GM12878 (cell line): ENCODE measurements at places on chromosomes 7 and 10.

GRCh38 chr7:151104411-151105235 lies 18.3 kb downstream of the AGAP3 start:
- H3K4me1 ChIP-seq: no peaks in the 10 kb centered on the region
- no peak overlapping the region for H3K4me3 ChIP-seq
- no peak for DNase-seq

DNA sequence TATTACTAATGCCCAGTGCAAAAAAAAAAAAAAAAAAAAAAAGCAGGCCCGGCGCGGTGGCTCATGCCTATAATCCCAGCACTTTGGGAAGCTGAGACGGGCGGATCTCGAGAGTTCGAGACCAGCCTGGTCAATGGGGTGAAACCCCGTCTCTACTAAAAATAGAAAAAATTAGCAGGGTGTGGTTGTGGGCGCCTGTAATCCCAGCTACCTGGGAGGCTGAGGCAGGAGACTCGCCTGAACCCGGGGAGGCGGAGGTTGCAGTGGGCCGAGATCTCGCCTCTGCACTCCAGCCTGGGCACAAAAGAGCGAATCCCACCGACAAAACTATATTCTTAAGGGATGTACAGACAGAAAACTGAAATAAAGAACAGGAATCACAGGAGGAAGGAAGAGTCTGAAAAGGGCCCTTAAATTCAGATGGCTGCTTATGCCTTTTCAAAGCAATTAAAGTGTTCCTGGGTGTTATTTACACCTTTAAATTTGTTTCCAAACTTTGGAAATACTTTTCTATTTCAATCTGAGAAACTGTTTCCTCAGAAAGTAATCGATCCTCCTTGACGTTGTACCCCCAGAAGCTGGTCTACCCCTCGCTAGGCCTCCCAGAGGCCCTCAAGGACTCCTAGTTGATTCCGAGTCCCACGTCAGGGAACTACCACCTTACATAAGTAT lies 2.0 kb upstream of the KMT2E start:
- H3K4me3 ChIP-seq: peak overlapping the region; percentile 81
- no peaks in the 10 kb centered on the region for H3K36me3 ChIP-seq
- no peak for DNase-seq
- peak overlapping the region; percentile 100 for H3K27ac ChIP-seq

DNA sequence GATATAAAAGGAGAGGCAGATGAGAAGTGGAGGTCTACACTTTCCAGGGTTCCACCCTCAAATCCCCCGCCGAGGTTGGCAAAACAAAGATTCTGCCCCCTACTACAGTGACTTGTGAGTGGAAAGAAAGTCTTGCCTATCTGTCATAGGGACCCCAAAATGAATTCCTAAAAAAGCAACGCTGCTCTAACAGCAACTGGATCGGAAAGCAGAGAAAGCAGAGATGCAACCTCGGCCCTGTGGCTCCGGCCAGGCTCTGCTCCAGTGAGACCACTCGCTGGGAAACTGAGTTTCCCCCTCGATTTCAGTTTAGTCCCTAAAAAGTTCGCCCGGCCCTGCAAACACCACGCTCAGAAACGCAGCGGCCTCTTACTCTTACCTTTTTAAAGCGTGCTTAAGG lies 297.9 kb upstream of the NFE2L3 start:
- H3K36me3 ChIP-seq: no peaks in the 10 kb centered on the region
- H3K4me3 ChIP-seq: no peak overlapping the region
- no peak for DNase-seq

GRCh38 chr7:47893238-47893637 lies 55.0 kb downstream of the PKD1L1 start:
- H3K4me1 ChIP-seq: no peaks in the 10 kb centered on the region
- no peaks in the 10 kb centered on the region for H3K36me3 ChIP-seq
- H3K4me3 ChIP-seq: no peak overlapping the region
- no peak for DNase-seq
- H3K27me3 ChIP-seq: peaks cover 2% of the 10 kb centered on the region

DNA sequence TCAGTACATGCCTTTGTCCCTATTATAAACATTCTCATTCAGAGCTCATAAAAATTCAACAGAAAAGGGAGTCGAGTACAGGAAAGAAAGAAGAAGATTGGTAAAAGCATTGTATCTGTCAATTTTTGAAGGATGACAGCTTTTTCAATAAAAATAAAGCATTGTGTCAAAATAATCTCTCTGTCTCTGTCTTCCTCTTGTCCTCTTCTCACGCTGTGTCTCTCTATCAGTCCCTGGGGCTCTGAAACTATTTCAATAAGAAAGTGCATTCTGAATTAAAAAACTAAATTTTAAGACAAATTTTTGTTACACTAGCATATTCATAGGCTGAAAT lies 248.4 kb downstream of the TNS3 start:
- DNase-seq: no peak
- H3K4me1 ChIP-seq: no peaks in the 10 kb centered on the region
- H3K36me3 ChIP-seq: no peaks in the 10 kb centered on the region
- no peak overlapping the region for H3K27ac ChIP-seq

DNA sequence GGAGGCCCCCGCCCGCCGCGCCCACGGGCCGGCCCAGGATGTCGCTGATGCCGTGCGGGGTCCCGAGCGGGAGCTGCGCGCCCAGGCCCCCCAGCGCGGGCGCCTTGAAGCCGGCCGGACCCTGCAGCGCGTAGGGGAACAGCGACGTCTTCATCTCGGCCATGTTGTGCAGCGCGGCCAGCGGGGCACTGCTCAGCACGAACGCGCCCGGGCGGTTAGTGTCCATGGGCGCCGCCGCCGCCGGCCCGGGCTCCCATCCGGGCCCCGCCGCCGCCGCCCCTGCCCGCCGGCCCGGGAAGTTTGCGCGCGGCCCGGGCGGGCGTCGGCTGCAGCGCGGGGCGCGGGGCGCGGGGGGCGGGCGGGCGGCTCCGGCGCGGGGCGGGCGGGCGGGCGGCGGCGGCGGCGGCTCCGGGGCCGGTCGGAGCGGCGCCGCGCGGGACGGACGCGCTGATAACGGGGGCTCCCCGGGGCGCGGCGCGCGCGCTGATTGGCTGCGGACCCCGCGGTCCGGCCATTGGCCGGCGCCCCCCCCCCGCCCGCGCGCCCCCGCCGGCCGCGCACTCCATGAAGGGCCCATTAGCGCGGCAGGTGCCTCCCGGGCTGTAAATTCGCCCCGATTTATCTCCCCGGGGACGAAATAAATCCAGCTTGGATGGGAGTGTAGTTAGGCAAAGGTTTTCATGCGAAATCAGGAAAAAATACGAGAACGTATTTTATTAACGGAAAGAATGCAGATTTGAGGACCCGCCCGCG lies at the start of gene NKX6-2:
TSS of gene NKX6-2 (minus strand) at position 425 of the 753 bp plus-strand sequence. CDS start at position 226, 199 bp downstream.
- H3K4me1 ChIP-seq: no peaks in the 10 kb centered on the region
- H3K4me3 ChIP-seq: no peak within 1 kb of the TSS
- DNase-seq: no peak

DNA sequence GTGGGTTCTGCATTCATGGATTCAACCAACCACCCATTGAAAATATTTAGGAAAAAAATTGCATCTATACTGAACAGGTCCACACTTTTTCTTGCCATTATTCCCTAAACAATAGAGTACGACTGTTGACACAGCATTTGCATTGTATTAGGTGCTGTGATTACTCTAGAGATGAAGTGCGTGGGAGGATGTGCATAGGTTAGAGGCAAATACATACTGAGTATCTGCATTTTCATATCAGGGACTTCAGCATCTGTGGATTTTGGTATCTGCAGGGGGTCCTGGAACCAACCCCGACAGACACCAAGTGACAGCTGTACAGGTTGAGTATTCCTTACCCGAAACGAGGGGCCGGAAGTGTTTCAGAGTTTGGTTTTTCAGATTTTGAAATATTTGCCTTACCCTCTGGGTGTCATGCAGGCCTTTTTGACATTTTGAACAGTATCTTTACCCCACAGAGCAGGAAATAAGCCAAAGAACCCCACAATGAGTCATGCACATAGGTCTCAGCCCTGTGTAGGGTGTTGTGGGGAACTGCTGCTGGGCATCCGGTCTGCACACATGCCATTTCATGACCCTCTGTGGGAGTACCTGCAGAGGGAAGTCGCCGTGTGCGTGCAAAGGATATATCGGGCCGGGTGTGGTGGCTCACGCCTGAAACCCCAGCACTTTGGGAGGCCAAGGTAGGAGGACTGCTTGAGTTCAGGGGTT lies 14.5 kb downstream of the NUDT5 start:
- no peak overlapping the region for H3K4me3 ChIP-seq
- H3K27me3 ChIP-seq: no peaks in the 10 kb centered on the region
- no peaks in the 10 kb centered on the region for H3K4me1 ChIP-seq
- DNase-seq: peak; percentile 31
- H3K27ac ChIP-seq: no peak overlapping the region

GRCh38 chr7:30799206-30799975 lies 28.2 kb downstream of the MINDY4 start:
- H3K27me3 ChIP-seq: no peaks in the 10 kb centered on the region
- peaks cover 18% of the 10 kb centered on the region for H3K4me1 ChIP-seq
- peak; percentile 84 for DNase-seq

GRCh38 chr10:75672842-75673241 lies 241.4 kb downstream of the LRMDA start:
- H3K4me1 ChIP-seq: no peaks in the 10 kb centered on the region
- no peak for DNase-seq

GRCh38 chr10:35731828-35732227 lies 89.7 kb upstream of the FZD8 start:
- no peak overlapping the region for H3K4me3 ChIP-seq
- no peaks in the 10 kb centered on the region for H3K4me1 ChIP-seq
- H3K27me3 ChIP-seq: no peaks in the 10 kb centered on the region
- DNase-seq: no peak
- no peak overlapping the region for H3K27ac ChIP-seq

- no peaks in the 10 kb centered on the region for H3K4me1 ChIP-seq
- no peaks in the 10 kb centered on the region for H3K27me3 ChIP-seq
- no peak overlapping the region for H3K27ac ChIP-seq
- H3K36me3 ChIP-seq: no peaks in the 10 kb centered on the region
- H3K4me3 ChIP-seq: no peak overlapping the region
Observed at GRCh38 chr7:464454-465401, 54.9 kb downstream of the PDGFA start.

DNA sequence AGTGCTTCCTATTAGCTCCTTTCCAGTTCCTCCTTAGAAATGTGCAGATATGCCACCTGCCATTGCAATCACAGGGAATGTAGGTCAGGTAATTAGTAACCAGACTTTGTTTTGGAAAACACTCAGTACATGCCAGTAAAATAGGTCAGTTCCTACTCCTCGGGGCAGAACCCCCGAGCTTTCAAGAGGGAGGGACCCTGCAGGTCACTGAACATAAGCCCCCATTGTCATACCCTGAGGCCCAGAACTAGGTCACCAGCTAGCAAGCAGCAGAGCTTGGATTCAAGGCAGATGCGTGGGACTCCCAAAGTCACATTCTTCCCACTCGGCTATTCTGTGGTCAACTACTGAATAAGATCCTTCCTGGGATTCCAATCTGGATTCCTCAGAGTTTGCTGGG lies 104.8 kb downstream of the PPP1R3C start:
- no peaks in the 10 kb centered on the region for H3K36me3 ChIP-seq
- H3K27me3 ChIP-seq: no peaks in the 10 kb centered on the region; the same call in none of the 2 replicates
- H3K4me3 ChIP-seq: no peak overlapping the region
- no peak for DNase-seq
- no peak overlapping the region for H3K27ac ChIP-seq

DNA sequence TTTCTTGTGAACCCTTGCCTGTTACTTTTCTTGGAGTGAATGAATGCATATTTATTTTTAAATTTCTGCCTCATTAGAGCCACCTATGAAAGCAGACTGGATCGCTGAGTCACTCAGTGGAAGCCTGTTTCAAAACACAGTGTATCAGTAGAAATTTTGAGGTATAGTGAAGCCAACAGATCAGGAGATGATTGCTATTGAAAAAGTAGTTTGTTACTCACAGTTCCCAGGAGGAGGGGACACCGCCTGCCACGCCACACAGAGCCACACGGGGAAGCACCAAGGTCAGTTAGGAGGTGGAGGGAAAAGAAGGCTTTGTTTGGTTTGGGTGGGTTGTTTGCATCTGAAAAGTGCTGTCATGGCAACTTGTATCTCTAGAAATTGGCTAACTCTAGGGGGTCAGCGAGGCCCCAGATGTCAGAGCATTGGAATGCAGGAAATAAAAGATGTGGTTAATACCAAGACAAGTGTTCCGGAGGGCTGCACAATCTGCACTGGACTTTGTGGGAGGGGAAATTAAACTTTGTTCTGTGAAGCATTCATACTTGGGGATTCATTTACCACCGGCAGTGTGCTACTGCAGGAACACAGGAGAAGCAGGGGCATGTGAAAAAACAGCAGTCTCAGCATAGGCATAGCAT lies 106.4 kb upstream of the SDK1 start:
- H3K27ac ChIP-seq: no peak overlapping the region
- H3K27me3 ChIP-seq: no peaks in the 10 kb centered on the region
- no peaks in the 10 kb centered on the region for H3K36me3 ChIP-seq
- DNase-seq: no peak

DNA sequence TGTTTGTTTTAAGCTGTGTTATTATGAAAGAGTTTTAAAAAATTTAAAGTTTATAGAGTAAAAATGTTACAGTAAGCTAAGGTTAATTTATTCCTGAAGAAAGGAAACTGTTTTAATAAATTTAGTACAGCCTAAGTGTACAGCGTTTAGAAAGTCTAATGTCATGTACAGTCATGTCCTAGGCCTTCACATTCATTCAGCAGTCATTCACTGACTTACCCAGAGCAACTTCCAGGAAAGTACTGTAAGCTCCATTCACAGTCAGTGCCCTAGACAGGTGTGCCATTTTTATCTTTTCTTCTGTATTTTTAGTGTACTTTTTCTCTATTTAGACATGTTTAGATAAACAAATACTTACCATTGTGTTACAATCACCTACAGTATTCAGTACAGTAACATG lies 126.8 kb downstream of the TPK1 start:
- H3K27ac ChIP-seq: no peak overlapping the region
- H3K27me3 ChIP-seq: no peaks in the 10 kb centered on the region
- H3K4me1 ChIP-seq: no peaks in the 10 kb centered on the region
- H3K4me3 ChIP-seq: no peak overlapping the region
- no peaks in the 10 kb centered on the region for H3K36me3 ChIP-seq
- DNase-seq: no peak

DNA sequence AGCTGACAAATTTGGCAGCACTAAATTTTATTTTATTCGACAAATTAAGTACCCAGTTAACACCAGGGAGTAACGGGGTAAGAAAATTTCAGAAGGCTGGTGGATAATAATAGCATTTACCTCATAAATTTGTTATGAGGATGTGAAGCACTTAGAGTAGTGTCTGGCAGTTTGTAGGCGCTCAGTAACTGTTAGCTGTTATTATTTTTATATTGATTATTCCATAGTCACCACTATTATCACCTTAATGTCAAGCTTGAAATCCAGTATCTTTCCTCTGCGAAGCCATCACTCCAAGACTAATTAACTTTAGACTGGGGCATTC lies 563 bp upstream of the COA1 start:
- H3K36me3 ChIP-seq: no peaks in the 10 kb centered on the region
- H3K27me3 ChIP-seq: no peaks in the 10 kb centered on the region
- no peak for DNase-seq
- H3K4me1 ChIP-seq: peaks cover 15% of the 10 kb centered on the region

DNA sequence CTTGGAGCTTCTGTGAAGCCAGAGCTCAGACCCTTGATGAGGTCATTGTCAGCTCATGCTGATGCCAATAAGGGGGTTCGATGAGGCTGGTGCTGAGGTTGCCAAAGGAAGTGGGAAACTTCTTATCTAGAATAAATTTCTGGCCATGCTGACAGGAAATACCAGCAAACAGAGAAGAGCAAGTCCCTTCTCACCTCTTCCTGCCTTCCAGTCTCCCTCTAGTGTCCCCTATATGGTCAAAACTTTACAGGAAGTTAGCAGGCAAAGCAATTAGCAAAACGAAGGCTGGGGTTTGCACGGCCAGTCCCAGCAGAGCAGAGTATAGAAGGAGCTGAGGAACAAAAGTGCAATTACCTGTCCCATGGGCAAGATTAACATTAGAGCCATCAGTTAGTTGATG lies 15.1 kb upstream of the NEUROG3 start:
- H3K4me3 ChIP-seq: no peak overlapping the region
- H3K4me1 ChIP-seq: no peaks in the 10 kb centered on the region
- no peaks in the 10 kb centered on the region; the same call in 1 of the 2 replicates for H3K27me3 ChIP-seq
- H3K27ac ChIP-seq: no peak overlapping the region
- no peak for DNase-seq
